ENCODE measurements at places on chromosomes 6 and 20. TPM values are rescaled to one million over a fixed set of nuclear protein-coding genes. Genes with fewer than 3 reads are reported as not detected.

DNA sequence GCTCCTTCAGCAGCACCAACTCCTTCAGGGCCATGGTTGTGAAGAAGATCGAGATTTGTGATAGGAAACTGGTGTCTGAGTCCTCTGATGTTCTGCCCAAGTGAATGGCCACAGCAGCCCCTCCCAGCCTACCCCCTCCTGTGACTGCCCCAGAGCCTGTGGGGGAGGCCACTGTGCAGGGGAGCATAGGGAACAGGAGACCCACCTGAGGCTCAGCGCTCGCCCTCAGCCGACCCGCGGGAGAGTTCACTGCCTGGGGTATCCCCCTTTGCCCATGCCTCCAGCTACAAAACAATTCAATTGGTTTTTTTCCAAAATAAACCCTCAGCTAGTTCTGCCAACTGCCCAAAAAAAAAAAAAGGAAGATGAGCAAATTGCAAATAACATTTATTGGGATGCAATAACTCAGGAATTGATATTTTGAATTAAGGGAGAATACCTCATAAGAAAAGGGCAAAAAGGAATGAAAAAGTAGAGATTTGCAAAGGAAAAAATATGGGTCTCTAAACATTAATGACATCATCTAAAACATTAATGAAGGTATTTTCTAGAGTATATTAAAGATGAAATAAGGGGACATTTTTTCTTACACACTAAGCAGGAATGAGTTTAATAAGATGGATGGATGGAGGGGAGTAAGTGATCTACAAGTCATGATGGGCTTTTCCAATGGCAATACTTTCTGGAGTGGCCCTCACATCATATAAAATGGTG is 46.1 kb downstream of the KIAA0319 start:
- DNase-seq: no peak

DNA sequence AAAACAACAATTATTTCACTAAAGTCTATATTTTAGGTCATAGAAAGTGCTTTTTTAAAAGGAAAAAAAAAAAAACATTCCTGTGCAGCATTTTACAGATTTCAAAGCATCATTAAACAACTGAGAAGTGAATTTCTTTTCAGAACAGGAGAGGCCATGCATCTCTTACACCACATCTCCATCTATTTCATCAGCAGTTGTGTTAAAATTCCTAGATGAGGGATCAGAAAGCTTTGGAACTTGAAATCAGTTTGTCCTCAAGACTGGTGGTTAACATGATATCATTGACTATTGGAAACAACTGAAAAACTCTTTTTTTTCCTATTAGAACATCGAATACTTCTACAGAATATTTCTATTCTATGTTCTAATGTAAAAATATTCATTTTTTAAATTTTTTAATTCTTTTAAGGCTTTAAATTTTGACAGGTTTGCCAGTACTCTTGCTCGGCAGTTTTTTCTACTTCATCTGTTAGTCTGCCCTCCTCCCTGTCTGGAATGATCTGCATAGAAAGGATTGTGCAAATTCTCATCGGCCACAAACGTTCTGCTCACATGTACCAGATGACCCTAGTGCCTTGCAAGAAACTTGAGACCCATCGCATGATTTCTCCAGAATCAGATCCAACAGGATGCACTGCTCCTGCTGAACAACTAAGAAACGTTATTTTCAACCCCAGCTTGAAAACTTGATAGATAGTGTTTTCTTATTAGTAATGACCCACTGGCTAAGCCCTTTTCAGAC is 411.0 kb upstream of the AGPAT4 start:
- DNase-seq: no peak

- no peak for DNase-seq
Observed at GRCh38 chr20:6646021-6646636, 121.4 kb upstream of the BMP2 start.

- DNase-seq: no peak
Observed at GRCh38 chr6:167819576-167819975, 7.1 kb upstream of the AFDN start.

GRCh38 chr6:562052-562676 is 94.7 kb downstream of the HUS1B start:
- no peak for DNase-seq

DNA sequence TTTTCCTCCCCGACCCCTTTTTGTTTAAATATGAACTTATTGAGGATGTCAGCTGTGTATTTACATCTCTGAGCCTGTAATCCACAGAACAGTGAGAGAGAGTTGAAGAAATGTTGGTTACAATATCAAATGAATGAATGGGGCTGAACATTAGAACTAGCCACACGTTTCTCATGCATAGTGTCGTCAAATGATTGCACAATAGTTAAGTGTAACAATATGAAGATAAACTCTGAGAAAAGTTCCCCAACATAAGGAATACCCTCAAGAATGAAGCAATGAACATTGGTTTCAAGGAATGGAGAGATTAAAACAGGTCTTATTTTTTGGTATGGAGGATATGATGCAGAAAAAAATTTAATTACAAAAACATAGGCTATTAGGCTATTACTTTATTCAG is 100.5 kb upstream of the DTNBP1 start:
- no peak for DNase-seq

GRCh38 chr6:121730616-121731015 is 295.2 kb downstream of the GJA1 start:
- DNase-seq: no peak

DNA sequence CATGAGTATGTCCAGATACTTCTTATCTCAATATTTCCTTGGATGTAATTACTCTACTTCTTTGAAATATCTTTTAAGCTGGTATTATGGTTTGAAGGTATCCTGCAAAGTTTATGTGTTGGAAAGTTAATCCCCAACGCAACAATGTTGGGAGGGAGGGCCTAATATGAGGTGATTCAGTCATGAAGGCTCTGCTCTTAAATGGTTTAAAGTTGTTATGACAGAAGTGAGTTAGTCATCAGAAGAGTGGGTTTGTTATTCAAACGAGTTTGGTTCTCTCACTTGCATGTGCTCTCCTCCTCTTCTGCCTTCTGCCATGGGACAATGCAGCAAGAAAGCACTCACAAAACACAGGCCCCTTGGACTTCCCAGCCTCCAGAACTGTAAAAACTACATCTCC is 176.3 kb downstream of the KCNQ5 start:
- no peak for DNase-seq

GRCh38 chr6:103277936-103278335 is 1581.8 kb downstream of the HACE1 start:
- DNase-seq: no peak

DNA sequence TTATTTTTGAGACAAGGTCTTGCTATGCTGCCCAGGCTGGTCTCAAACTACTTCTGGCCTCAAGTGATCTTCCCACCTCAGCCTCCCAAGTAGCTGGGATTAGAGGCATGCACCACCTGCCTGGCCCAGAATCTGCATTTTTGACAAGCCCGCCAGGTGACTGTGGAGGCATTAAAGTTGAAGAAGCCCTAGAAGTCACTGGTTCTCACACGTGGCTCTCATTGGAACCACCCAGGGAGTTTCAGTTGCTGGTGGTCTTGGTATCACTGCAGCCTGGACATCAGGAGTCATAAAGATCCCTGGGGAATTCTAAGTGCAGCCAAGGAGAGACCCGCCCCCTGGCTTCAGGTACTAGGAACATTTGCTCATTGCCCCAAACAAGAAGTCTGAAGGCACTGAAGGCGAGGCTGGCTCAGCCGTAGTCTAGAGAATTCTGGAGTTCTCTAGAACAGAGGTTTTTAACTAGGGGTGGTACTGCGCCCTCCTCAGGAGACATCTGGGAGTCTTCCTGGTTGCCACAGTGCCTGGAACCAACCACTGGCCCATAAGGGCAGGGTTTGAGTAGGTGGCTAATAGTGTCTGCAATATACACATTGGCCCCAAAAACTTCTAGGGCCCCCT is 182.8 kb downstream of the ZMYND8 start:
- no peak for DNase-seq

GRCh38 chr6:163324688-163325389 is 89.7 kb upstream of the QKI start:
- DNase-seq: no peak

- no peak for DNase-seq
Observed at GRCh38 chr6:139708337-139709199, 334.1 kb upstream of the CITED2 start.

DNA sequence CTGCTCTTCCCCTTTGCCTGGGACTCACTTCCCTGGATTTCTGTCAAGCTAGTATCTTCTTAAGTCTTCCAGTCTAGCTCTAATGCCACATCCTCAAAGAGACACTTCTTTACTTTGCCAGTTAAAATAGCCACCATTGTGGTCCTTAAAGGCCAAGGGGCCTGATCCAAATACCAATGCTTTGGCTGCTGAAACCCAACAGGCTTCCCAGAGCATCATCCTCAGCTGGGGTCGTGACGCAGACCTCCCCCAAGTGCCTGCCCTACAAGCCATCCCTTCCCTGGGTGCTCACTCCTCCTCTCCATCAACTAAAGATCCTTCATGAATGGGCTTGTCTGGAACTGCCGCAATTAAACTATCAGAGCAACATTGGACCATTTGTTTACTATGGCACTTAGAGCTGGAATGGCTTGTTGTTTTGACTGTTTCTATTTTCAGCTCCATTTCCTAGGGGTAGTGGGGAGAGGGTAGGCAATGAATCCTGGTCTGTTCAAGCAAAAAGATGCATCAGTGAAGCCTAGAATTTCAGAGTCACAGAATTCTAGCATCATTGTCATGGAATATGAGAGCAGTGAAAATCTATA is 79.6 kb upstream of the SIRPA start:
- no peak for DNase-seq

DNA sequence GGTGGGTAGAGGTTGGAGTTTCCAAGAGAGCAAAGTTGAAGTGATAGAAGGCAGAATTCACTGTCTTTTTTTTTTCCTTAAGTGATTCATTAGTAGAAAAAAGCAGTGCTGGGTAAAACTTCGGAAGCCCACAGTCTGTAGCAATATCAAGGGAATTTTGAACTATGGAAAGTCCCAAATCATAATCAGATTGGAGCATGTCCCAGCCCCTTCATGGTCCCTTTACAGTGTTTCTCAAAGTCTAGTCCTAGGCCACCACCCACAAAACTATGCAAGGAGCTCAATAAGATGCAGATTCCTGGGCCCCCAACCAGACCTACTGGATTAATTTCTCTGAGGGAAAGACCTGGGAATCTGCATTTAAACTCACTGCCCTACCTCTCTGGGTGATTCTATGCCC is 22.6 kb downstream of the NEDD9 start:
- DNase-seq: no peak

DNA sequence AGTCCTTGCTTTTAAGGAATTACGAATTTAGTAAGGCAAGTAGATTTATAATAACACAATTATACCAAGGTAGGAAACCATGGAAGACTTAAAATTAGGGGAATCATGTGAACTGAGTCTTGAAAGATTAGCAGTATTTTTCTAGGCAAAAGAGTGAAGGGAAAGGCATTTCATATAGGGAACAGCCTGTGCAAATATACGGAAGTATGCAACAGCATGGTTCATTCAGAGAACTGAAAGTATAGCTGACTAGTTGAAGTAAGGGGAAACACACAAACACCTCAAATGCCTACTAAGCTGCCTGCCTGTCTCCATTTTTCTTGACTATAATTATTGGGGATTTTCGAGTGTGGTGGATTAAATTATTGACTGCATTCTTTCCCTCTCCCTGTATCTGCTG is 39.0 kb upstream of the ECHDC1 start:
- DNase-seq: no peak

DNA sequence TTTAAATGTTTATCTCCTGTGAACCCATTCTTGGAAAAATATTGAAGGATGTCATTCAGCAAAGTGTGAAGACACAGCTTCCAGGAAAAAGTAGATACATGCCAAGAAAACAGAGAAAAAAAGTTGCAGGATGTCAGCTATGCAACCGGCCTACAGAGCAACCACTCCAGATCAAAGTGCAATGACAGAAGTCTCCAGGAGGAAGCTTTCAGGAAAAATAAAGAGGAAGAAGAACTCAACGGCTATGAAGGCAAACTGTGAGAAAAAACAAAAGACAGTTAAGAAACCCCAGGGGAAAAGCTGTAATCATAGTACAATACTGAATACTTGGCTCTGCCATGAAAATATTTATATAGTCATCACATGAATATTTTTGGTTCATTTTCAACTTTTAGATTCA is 30.6 kb downstream of the REPS1 start:
- DNase-seq: no peak

DNA sequence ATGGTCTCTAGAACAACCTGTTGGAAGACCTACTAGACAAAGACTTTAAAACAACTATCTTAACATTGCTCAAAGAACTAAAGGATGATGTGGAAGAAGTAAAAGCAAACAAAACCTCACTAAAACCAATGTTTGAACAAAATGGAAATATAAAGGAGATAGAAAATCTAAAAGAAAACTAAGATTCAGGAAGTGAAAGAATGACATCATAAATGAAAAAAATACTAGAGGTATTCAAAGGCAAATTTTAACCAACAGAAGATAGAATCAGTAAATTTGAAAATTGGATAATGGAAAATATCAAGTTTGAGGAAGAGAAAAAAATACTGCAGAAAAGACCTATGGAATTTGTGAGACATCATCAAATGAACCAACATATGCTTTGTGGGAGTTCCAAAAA is 914.1 kb upstream of the GJE1 start:
- DNase-seq: no peak

- DNase-seq: no peak
Observed at GRCh38 chr6:85913001-85913400, 270.3 kb upstream of the SYNCRIP start.

DNA sequence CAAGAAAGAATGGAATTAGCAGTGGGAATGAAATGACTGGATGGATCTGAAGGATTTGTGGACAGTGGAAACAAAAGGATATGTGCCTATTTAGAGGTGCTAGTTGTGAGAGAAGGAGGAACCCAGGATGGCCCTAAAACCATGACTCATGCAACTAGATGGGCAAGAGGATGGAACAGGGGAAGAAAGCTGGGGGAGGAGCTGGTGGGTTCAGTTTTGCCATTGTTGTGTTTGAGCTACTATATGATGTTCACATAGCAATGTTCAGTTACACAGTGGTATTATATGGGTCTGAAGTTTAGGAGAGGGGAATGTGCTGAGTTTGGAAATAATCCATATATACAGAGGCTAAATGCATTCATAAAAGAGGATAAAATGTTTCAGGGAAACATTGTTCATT is 125.7 kb upstream of the SSTR4 start:
- DNase-seq: no peak

DNA sequence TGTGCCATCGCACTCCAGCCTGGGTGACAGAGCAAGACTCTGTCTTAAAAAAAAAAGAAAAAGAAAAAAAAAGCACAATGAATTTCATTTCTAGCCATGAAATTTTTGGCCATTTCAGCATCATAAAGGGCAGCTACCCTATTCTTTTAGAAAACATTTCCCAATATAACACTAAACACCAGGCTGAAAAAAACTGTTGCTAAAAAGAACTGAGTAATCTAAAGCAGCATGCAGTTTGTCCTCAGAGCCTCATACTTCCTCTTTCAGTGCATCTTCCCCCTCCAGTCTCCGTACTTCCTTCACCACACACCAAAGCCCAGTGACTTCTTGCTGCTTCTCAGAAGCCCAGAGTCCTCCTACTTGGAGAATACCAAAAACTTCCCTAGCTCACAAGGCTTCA is 5.6 kb upstream of the IFNGR1 start:
- no peak for DNase-seq

- DNase-seq: no peak
Observed at GRCh38 chr6:157116426-157116825, 206.9 kb downstream of the TMEM242 start.

The EEF1A2 gene
- total RNA-seq: 454 TPM

The UNC93A gene
- not detected for total RNA-seq

The ARMC2 gene
- total RNA-seq: 3.6 TPM

The ADAM33 gene
- total RNA-seq: not detected

Data from HCT116 (cell line).